ENCODE measurements at places on chromosomes 3 and 15.
A peak's percentile ranks its signal among the peaks of the same experiment; 100 is the strongest.

DNA sequence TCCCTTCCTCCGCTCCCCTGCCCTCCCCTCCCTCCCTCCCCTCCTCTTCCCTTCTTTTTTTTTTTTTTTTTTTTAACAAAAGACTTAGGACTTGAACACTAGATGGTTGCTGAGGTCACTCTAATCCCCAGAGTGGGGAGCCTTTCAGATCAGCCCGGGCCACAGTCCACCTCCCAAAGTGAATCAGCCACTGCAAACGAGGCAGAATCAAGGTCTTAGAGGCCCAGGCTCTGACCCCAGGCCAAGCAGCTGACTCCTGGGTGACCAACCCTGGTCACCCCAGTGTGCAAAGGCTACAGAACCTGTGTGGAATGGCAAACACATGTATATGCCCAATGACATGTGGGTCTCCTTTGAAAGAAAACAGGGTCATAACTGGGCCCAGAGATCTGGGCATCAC lies 18.3 kb upstream of the EHD4 start:
- DNase-seq, result no peak

GRCh38 chr15:72511536-72511935 lies 37.4 kb downstream of the ARIH1 start:
- no peak for DNase-seq

GRCh38 chr3:187705164-187705563 lies 2.8 kb upstream of the RTP2 start:
- DNase-seq, result no peak

GRCh38 chr3:139120086-139121056 lies 75.7 kb upstream of the PRR23C start:
- peak; percentile 63 for DNase-seq

DNA sequence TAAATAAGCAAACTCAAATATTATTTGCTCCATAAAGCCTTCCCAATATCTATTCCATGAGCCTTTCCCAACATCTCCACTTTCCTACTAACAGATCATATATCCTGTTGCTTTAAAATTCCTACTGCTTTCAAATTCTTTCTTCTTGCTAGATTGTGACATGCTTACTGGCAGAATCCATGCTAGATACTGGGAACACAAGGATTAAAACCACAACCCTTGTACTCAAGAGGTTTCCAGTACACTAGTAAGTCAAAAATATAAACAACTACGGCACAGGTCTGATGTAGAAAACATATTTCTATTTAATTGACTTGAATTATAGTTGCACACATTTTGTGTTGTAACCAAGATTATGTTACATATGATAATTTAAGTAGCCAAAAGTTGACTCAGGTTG lies 275.0 kb downstream of the ZBTB20 start:
- no peak for DNase-seq

GRCh38 chr3:34053626-34054025 lies 255.2 kb downstream of the PDCD6IP start:
- no peak for DNase-seq

- no peak for DNase-seq
Measured at GRCh38 chr15:33048255-33048654, 146.3 kb downstream of the FMN1 start.

DNA sequence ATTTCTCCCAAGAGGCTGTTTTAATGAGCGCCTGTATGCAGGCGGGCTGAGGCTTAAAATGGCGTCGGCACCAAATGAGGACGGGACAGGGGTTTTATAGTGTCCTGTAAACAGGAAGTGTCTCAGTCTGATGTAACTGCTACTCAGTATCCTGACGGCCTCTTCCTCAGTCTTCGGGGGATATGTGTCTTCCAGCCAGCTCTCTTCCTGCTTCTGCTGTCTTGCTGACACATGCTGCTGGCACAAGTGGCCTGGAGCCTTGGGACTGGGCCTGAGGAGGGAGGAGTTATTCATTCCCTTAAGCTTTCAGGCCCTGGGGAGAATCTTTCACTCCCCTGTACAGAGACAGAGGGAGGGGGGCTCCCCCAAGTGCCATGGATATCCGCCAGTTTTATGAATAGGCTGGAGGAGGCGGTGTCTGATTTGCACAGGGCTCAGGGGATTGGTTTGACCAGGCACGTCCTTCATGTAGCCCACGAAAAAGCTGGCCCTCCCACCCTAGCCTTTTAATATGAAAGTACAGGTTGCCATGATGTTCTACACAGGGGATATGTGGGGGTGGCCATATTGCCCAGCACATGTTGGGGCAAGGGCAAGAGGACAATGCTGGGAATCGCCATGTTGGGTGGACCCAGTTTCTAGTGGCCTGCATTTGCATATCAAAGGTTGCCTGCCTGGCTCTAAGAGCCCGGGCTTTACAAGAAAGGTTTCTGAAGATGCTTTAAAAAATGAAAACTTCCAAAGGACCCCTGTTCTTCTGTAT lies 19.9 kb downstream of the NDUFB4 start:
- DNase-seq, result peak; percentile 18

GRCh38 chr15:71559098-71559497 lies 251.3 kb upstream of the NR2E3 start:
- peak; percentile 75 for DNase-seq

- DNase-seq, result no peak
Measured at GRCh38 chr3:197295871-197296270, 2.5 kb downstream of the DLG1 start.

GRCh38 chr15:27042646-27043045 lies 71.7 kb downstream of the GABRG3 start:
- no peak for DNase-seq

DNA sequence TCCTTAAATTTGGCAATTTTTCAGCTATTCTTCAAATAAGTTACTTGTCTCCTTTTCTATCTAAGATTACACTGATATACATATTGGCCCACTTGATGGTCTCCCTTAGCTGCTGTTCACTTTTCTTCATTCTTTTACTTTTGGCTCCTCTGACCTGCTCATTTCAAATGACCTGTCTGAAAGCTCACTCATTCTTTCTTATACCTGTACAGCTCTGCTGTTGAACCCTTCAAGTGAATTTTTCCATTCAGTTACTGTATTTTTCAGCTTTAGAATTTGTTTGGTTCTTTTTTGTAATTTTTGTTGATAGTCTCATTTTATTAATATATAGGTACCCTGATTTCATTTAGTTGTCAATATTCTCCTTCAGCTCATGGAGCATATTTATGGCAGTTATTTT lies 39.7 kb downstream of the MNS1 start:
- no peak for DNase-seq

- DNase-seq, result no peak
Measured at GRCh38 chr3:94359996-94360395, 297.1 kb downstream of the NSUN3 start.

GRCh38 chr3:190266913-190267290 lies 55.3 kb downstream of the CLDN1 start:
- no peak for DNase-seq

GRCh38 chr3:145959457-145960088 lies 201.4 kb downstream of the PLOD2 start:
- no peak for DNase-seq

- no peak for DNase-seq
Measured at GRCh38 chr3:115800489-115801075, 177.3 kb downstream of the GAP43 start.

- DNase-seq, result no peak
Measured at GRCh38 chr3:125440559-125440955, 65.4 kb upstream of the ZNF148 start.

- DNase-seq, result no peak
Measured at GRCh38 chr3:48064292-48064829, 48.1 kb upstream of the MAP4 start.

GRCh38 chr3:58612830-58613229 lies 35.6 kb upstream of the FAM107A start:
- no peak for DNase-seq

DNA sequence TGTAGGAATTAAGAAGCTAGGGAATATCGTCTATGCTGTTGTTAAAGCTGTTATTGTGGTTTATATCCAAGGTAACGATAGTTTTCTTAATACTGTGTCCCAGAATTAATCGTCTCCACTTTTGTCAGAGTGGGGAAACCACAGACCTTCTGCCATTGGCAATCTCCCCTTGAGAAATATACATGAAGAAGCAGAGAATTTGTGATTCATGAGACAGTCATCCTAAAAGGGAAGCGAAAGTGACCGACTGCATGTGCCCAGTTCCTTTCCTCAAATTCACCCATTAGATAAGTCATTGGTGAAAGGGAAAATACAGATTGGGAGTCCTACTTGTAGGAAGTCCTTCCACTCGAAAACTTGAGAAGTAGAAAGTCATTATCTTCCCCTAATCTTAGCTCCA lies 26.6 kb downstream of the DIPK2A start:
- DNase-seq, result peak; percentile 70

DNA sequence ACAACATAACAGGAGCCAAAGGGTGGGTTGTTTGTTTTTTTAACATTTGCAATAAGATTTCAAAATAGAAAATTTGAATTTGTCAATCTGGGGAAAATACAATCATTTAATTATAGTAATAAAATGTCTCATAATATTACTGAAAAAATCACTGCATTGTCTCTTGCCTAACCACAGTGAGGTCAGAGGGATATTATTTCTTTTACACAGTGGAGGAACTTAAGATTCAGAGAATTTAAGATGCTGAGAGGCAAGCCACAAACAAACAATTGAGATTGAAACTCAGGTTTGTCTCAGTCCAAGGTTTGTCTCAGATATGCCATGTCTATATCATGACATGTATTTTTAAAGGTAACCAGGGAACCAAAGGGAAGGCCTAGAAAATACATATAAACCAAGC lies 428.7 kb downstream of the FOXP1 start:
- DNase-seq, result no peak

- no peak for DNase-seq
Measured at GRCh38 chr3:3600665-3601340, 198.4 kb upstream of the LRRN1 start.

DNA sequence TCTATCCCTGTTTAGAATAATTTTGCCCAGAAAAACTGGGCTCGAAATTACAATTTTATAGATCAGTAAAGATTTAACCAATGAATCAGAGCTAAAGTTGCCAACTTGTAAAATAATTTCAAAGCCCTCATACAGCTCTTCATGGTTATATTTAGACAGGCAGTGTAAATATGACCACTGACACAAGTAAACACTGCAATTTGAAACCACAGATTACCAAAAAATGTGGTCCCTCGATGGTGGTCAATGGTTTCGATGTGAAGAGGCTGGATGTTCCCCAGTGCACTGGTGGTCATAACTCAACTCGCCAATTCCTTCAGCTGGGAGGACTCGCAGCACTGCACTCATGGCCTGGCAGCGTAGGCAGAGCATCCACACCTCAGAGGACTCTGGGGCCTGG lies 28.6 kb downstream of the LRTM1 start:
- DNase-seq, result no peak

GRCh38 chr3:71247221-71247957 lies 336.1 kb downstream of the FOXP1 start:
- DNase-seq, result no peak

DNA sequence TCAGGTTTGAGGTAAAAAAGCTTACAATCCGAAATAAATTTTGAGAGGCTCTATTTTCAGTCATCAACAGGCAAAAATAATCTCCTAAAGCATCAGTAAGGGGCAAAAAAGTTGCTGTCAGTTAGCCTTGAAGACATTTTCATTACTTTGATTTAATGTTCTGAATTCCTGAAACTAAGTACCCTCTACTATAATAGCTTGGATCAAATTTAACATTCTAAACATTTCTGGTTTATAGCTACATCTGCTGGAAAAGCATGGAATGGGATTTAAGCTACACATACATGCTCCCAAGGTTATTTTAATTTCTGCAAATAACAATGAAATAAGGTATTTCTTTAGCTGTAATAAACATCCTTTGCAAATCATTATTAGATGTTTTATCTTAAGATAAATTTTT lies 245.4 kb downstream of the ULK4 start:
- no peak for DNase-seq

GRCh38 chr15:78682004-78682651 lies 41.1 kb upstream of the CHRNB4 start:
- no peak for DNase-seq

GRCh38 chr15:68106656-68107055 lies 52.5 kb downstream of the PIAS1 start:
- DNase-seq, result peak; percentile 37

- no peak for DNase-seq
Measured at GRCh38 chr15:88127432-88127790, 129.1 kb downstream of the NTRK3 start.

GRCh38 chr3:141233457-141234161 lies 2.0 kb downstream of the PXYLP1 start:
- no peak for DNase-seq

GRCh38 chr3:62332017-62332416 lies 41.3 kb downstream of the FEZF2 start:
- no peak for DNase-seq

DNA sequence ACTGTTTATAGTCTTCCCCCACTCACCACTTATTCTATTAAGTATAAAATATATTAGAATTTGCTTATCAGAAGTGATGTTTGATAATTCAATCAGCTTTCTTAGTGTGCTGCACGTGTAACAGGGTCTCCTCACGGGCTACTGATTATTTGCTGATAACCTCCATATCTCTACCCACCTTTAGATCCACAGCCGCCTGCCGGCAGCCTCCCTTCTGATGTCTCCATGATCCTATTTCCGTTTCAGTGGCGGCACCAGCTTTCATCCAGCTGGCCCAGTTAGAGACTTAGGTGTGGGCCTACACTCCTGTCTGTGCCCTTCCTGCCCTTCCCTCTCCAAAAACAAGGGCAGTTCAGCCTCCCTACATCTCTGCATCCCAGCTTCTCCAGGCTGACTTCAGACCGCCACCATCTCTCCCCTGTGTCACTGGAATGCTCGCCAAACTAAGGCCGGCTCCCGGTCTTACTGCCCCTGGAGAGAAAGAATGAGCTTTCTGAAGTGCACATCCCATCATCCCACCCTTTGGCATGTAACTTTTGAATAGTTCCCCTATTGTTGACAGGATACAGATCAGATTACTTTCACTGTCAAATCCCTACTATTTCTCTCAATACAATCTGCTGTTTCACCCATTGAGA lies 76.6 kb upstream of the PRTG start:
- DNase-seq, result no peak

DNA sequence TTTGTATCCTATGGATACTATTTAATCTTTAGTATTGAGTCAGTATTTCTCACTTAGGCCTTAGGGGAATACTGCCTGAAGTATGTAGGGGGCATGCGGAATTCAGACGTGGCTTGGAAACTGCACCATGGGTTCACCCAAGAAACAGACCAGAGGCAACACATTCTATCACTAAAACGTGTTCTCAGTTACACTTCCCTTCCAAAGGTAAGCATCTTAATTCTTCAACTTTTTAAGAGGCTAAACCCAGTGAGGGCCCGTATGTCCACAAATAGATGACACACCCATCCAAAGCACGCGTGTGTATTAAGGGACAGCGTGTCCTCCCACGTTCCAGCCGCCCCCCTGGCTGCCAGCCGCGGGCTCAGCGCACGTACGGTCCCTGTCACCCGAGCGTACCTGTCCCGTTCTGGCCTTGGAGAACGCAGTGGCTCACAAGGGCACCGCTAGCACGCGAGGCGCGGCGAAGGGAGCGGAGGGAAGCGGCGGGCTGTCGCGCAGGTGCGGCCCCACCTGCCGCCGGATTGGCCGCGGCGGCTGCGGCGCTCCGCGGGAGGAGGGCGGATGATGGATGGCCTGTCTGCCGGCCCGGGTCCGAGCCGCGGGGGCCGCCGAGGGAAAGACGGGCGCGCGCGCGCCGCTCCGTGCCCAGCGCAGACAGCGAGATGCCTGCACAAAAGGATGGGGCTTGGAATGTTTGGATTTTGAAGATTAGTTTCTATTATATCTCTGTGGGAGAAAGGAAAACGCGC lies 1003.9 kb upstream of the NR2F2 start:
- no peak for DNase-seq

GRCh38 chr3:155317211-155317610 lies 23.7 kb upstream of the STRIT1 start:
- DNase-seq, result no peak

GRCh38 chr15:84748274-84749110 lies at the start of gene ZNF592:
TSS of gene ZNF592 (plus strand) at chr15:84748592. CDS start at chr15:84782676, 34,084 bp downstream.
- no peak for DNase-seq

GRCh38 chr3:195015021-195015420 lies 255.9 kb downstream of the XXYLT1 start:
- DNase-seq, result no peak
